ENCODE measurements at places on chromosomes 11 and 22. TPM values are rescaled to one million over a fixed set of nuclear protein-coding genes. Genes with fewer than 3 reads are reported as not detected.

The IL17REL gene
- total RNA-seq, result not detected

The ZNF202 gene
- 4.4 TPM for total RNA-seq

The OR4C13 gene
- not detected for total RNA-seq

The C11orf42 gene
- not detected for total RNA-seq

The FIBIN gene
- total RNA-seq, result 151 TPM

DNA sequence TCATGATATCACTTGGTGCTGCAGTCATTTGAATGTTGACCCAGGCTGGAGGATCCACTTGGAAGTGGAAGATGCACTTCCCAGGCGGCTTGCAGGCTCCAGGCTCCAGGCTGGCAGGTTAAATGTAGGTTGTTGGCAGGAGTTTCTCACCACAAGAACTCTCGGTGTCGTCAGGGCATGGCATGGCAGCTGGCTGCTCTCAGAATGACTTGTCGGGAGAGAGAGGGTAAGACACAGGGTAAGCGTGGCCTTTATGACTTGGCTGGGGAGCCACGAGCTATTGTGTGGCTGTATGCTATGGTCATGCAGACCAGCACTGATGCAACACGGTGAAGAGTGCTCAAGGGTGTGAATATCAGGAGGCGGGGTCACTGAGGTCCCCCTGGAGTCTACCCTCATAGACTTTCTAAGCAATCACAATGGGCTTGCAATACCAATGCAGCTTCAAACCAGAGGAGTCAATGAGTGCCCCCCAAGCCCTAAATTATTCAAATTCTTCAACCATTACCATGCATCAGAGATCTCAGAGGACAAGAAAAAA is 1027.7 kb downstream of the OPCML start:
- H3K4me3 ChIP-seq, result no peak overlapping the region
- H3K4me1 ChIP-seq, result no peaks in the 10 kb centered on the region
- H3K36me3 ChIP-seq, result no peaks in the 10 kb centered on the region
- no peak overlapping the region for H3K27ac ChIP-seq
- no peaks in the 10 kb centered on the region for H3K27me3 ChIP-seq

- H3K27me3 ChIP-seq, result no peaks in the 10 kb centered on the region
- H3K36me3 ChIP-seq, result no peaks in the 10 kb centered on the region
- no peak overlapping the region for H3K4me3 ChIP-seq
- no peak for DNase-seq
- no peaks in the 10 kb centered on the region for H3K4me1 ChIP-seq
Observed at GRCh38 chr11:41970681-41971080, 511.2 kb upstream of the LRRC4C start.

DNA sequence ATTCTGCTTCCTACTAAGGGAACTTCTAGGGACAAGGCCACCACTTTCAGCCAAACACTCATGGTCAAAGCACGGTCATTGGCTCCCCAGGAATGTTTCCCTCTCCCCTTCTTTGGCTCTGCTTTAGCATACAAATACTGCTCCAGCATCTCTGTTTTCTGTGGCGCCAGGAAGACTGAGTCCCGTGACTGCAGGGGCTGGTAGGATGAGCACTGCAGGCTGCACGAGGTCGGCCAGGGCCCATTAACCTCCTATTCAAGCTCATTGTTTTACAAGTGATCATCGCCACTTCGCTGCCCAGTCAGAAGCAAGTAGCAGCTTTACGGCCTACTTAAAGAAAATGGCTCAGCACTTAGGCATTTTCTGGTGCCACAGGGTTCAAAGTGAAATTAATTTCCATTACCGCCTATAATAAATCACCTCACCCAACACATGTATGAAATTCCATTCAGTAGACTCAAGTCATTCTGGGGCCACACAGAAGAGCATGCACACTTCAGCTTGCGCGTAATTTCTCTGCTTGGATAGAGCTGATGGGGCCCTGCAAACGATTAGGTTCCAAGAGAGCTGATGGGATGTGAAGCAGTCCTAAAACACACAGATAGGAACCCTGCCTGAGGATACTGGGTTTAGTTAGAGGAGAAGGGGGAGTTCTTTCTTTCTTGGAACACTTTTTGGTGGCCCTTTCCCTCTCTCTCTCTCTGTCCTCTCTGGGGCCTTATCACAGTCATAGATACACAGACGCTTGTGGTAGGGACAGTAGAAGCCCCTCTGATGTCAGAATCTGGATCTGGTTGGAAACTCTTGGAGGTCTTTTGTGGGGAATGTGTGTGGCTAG is 173.7 kb downstream of the KIF18A start:
- no peaks in the 10 kb centered on the region for H3K36me3 ChIP-seq
- no peaks in the 10 kb centered on the region for H3K27me3 ChIP-seq
- no peak overlapping the region for H3K4me3 ChIP-seq

GRCh38 chr22:30250661-30251267 is 4.2 kb upstream of the LIF start:
- H3K36me3 ChIP-seq, result no peaks in the 10 kb centered on the region
- peaks cover 57% of the 10 kb centered on the region for H3K27me3 ChIP-seq
- no peak overlapping the region for H3K27ac ChIP-seq
- no peak for DNase-seq
- no peak overlapping the region for H3K4me3 ChIP-seq

DNA sequence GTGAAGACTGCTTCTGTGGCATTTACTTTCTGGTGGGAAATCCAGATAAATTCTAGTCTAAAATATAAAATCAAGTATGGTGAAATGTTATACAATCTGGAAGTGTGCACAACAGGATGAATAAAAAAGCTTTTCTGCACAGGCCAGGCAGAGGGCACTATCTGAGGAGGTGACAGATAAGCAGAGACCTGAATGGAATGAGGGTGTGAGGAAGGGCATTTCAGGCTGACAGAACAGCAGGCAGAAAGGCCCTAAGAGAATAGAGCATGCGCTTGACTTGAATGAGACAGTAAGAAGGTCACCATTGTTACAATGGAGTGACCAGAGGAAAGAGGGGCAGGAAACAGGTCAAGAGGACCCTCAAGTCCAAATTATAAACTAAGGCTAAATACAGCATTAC is 33.6 kb upstream of the FNBP4 start:
- no peak overlapping the region for H3K4me3 ChIP-seq
- H3K36me3 ChIP-seq, result peaks cover 99% of the 10 kb centered on the region
- no peak overlapping the region for H3K27ac ChIP-seq

DNA sequence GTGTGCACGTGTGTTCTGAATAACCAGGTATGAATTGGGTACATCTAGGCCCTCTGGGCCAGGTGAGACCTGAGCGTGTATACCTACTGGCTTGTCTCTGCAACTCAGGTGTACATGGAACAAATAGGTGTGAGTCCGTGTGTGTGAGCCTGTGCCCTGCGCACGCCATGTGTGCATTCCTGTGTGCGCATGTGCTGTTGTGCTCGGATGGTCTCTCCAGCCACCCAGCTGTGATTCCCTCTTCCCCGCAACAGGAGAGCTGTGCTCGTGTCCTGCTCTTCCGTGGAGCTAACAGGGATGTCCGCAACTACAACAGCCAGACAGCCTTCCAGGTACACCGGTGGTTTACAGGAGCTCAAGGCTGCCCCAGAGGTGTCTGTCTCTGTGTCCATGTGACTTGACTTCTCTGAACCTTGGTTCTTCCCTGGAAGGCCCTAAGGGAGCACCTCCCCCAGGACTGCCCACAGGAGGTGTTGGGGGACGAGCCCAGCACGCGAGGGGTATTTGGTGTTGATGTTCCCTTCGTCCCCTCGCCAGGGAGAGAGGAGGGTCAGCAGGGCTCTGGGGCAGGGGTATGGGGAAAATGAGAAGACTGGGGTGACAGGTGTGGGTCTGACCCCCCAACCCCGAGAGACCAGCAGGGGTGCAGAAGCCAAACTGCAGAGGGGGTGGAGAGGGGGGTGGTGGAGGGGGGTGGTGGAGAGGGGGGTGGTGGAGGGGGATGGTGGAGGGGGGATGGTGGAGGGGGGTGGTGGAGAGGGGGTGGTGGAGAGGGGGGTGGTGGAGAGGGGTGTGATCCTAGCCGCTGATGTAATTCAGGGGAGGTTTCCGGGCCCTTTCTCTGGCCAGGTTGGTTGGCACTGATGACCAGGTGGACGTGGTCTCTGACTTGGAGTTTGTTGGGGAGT is 10.7 kb downstream of the SHANK3 start:
- H3K27ac ChIP-seq, result no peak overlapping the region
- peaks cover 23% of the 10 kb centered on the region for H3K27me3 ChIP-seq
- no peak for DNase-seq
- no peaks in the 10 kb centered on the region for H3K36me3 ChIP-seq
- no peak overlapping the region for H3K4me3 ChIP-seq
- H3K4me1 ChIP-seq, result no peaks in the 10 kb centered on the region

GRCh38 chr11:65112546-65113360 is 1.1 kb downstream of the TM7SF2 start:
- peaks cover 54% of the 10 kb centered on the region for H3K4me1 ChIP-seq
- peaks cover 33% of the 10 kb centered on the region for H3K36me3 ChIP-seq
- no peaks in the 10 kb centered on the region for H3K27me3 ChIP-seq
- DNase-seq, result no peak
- peak overlapping the region; percentile 57 for H3K4me3 ChIP-seq
- peak overlapping the region; percentile 87 for H3K27ac ChIP-seq

GRCh38 chr11:131579932-131580387 is 209.5 kb downstream of the NTM start:
- H3K4me3 ChIP-seq, result no peak overlapping the region
- H3K27me3 ChIP-seq, result no peaks in the 10 kb centered on the region
- H3K4me1 ChIP-seq, result no peaks in the 10 kb centered on the region
- DNase-seq, result no peak

DNA sequence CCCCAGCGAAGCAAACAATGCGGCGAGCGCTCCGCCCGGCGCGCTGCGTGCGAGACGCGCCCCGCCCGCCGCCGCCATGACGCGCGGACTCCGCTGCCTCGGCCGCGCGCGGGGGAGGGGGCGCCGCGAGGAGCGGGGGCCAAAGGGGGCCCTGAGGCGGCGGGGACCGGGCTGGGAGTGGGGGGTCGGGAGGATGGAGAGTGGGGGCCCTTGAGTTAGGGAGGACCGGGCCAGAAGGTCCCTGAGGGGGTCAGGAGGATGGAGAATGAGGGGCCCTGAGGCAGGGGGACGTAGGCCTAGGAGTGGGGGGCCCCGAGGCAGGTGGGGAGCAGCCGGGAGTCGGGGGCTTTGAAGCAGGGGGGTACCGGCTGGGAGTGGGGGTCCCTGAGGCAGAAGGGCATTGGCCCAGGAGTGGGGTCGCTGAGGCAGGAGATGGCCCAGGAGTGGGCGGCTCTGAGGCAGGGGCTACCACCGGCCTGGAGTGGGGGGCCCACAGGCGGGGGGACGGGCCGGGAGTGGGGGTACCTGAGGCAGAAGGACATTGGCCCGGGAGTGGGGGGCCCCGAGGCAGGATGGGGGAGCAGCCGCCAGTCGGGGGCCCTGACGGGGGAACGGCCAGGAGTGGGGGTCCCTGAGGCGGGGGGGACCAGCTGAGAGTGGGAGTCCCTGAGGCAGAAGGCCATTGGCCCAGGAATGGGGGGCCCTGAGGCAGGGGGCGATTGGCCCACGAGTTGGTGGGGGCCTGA is at the start of gene BRD1:
Gene BRD1, minus strand, starts transcription at position 21 of the 746 bp plus-strand sequence. CDS start 3,556 bp downstream, outside the sequence.
- peaks cover 23% of the 10 kb centered on the region for H3K36me3 ChIP-seq
- no peaks in the 10 kb centered on the region for H3K27me3 ChIP-seq
- DNase-seq, result no peak
